GM12864 (cell line): ENCODE measurements at places on chromosomes 2 and 18.

GRCh38 chr2:8786463-8786862 is 51.0 kb downstream of the KIDINS220 start:
- DNase-seq = no peak

GRCh38 chr18:8990276-8991031 is 112.0 kb upstream of the NDUFV2 start:
- no peak for DNase-seq

GRCh38 chr2:128359841-128360240 is 41.2 kb upstream of the HS6ST1 start:
- no peak for DNase-seq

DNA sequence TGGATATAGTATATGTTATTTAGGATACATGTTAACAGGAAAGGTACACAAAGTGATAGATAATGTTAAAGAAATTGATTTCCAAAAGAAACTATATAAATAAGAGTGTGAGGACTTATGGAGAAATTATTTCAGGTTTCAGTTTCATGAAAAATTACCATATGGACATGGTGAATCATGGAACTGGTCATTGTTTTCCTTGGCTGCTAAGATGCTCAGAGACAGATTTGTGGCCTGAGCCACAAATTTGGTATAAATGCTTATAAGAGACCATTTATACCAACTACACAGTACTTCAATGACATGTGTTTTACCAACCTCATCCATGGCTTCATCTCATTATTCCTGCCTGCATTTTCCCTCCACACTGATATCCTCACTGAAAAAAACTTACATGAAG is 188.1 kb downstream of the FMNL2 start:
- DNase-seq = no peak

DNA sequence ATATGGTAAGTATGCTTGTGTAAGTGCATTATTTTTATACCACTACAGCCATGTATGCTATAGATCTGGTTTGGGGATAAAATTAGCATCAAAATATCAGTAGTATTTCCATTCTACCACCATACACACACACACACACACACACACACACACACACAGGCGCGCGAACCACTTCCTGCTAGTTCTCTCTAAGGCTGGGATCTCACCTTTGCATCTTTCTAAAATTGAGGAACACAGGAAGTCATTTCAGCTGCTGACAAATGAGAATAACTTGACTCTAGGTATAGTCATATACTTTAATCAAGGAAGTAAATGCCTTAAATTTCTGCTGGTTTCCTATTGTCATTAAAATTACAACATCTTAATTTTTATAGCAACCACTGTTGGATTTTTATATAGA is 72.5 kb downstream of the RBM43 start:
- DNase-seq = no peak

DNA sequence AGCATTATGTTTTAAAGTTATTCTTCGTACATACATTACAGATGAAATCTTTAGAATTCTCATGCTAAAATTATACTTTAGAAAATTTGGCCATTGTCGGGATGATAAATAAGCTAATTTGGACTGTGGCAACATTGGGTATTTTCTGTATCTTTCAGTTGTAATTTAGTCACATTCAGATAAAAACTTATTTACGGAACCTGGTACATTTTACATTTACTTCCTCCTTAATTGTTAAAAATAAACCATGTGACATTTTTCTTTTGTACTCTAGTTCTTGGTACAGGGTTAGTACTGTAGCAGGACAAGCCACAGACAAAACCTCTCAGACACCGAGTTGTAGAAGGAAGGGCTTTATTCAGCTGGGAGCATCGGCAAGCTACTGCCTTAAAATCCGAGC is 4.2 kb downstream of the CNDP2 start:
- no peak for DNase-seq

DNA sequence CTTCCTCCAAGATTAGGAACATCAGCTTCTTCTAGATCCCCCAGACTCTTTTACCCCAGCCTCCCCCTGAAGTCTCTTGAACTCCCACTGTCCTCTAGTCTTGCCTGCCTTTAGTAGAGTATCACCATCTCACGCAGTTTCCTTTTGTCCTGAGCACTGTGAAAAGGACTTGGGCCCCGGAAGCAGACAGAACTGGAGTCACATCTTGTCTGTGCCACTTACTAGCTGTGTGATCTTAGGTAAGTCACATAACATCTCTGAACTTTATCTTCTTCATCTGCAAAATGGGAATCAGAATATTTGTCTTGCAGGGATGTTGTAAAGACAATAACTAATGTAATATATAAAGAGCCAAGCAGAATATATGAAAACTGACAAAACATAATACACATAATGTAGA is 8.4 kb upstream of the TRABD2A start:
- DNase-seq = no peak

DNA sequence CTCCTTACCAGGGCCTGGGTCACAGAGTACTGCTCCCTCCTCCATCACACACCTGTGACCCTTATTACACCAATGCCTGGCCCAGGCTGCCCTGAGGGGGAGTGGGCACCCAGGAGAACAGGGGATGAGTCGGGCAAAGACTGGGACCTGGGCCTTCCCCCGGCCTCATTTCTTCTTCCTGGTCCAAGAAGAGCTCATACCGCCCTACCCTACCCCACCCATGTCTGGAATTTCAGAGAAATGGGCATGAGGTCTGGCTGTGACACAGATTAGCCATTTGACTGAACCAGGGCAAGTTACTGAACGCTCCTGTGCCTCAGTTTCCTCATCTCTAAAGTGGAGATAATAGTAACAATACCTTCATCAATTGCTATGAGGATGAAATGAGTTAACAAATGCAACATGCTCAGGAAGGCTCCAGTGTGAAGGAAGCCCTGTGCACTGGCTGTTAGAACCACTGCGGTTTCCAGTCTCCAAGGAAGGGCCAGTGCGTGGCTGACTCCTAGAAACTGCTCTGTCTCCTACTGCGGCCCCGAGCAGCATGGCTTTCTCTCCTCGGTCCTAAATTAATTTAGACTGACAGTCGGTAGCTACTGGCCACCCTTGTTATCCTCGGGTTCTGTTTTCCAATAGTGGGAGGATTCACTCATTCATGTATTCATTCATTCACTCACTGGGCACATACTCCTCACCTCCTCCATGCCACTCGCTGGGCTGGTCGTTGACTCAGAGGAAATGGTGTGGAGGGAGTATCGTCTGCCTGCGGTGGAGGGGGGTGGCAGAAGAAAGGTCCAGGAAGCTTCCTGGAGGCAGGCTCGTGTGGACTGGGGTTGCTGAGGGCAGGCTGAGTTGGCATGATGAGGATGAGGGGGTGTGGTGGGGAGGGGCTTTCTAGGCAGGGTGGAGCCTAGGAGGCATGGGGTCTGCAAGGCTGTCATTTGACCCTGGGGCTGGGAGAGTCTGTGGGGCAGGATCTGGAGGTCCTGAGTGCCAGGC is 175.6 kb downstream of the GLI2 start:
- no peak for DNase-seq

GRCh38 chr2:233489666-233490065 is 76.9 kb downstream of the USP40 start:
- no peak for DNase-seq

- DNase-seq = no peak
Observed at GRCh38 chr2:48007699-48008268, 101.5 kb upstream of the FBXO11 start.

DNA sequence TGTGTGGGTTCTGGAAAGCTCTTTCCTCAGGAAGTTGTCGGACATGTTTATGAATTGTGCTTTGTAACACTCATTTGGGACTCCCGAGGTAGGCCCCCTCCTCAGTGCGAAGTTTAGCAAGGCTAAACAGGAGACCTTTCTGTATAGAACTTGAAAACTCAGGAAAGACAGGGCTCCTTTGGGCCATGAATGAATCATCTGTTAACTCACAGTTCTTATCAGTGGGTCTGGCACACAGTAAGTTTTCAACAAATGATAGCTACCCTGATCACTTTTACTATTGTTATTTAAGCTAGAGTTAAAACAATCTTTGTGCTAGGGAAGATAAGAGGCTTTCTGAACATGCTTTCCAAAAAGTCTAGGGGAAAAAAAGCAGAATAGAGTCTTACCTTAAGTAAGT is 430.5 kb upstream of the ETAA1 start:
- no peak for DNase-seq

GRCh38 chr2:94984964-94985575 is 40.4 kb upstream of the MAL start:
- DNase-seq = no peak

- no peak for DNase-seq
Observed at GRCh38 chr18:70384181-70384790, 95.4 kb downstream of the SOCS6 start.

DNA sequence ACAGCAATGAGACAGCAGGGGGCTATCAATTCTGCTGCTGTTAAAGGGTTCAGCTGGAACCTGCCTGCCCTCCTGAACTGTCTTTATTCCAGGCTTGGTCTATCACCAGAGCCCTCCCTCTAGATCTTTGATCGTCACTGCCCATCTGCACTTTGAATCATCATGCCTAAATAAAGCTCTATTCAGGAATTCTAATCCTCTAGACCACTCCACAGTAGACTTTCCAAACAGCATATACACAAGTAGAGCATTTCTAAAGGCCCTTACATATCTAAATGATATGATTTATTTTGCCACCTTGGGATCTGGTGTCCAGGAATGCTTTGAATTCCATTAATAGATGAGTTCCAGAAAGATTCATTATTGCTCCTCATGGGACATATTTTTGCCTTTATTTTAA is 542.1 kb upstream of the SYT4 start:
- DNase-seq = no peak

GRCh38 chr2:64485961-64486360 is 32.0 kb downstream of the LGALSL start:
- DNase-seq = no peak

- no peak for DNase-seq
Observed at GRCh38 chr18:26255695-26256622, 29.7 kb downstream of the TAF4B start.

- no peak for DNase-seq
Observed at GRCh38 chr18:27948986-27949385, 227.9 kb downstream of the CDH2 start.

DNA sequence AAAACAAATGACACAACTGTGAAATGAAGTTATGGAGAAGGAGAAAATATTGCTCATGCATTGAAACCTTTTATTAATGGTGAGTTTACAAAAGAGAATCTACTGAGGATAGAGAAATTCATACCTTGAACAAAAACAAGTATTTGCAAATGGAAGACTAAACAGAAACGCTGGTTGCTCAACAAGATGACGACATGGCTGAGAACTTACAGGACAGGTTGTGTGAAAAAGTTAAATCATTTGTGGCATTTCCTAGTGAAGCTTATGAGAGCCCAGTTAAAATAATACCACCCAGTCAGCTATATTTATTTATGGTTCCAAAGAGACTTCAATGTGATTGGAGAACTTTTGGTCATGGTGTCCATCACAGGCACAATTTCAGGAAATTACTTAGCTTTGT is 148.6 kb upstream of the PKDCC start:
- DNase-seq = no peak

GRCh38 chr18:45232061-45232460 is 383.2 kb upstream of the SLC14A2 start:
- DNase-seq = no peak

DNA sequence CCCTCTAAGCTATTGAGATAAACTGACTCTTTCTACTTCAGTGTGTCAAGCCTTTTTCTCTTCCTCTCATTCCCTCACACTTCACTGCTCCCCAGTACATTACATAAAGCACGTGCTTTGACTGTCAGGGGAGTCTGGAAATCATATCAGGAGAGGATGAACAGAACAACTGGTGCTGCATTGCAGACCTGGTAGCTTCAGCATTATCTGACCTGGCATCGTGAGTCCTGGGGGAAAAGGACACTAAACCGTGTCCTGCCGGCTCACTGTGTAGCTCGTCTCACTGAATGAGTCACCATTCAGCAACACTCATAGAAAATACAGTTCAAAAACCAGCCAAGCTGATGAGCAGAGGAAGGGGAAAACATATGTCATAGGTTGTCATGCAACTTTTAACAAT is 108.5 kb upstream of the UNC80 start:
- DNase-seq = no peak

GRCh38 chr2:135825550-135826176 is 11.3 kb downstream of the LCT start:
- DNase-seq = no peak

GRCh38 chr2:165640247-165640929 is 153.7 kb downstream of the GALNT3 start:
- DNase-seq = no peak

DNA sequence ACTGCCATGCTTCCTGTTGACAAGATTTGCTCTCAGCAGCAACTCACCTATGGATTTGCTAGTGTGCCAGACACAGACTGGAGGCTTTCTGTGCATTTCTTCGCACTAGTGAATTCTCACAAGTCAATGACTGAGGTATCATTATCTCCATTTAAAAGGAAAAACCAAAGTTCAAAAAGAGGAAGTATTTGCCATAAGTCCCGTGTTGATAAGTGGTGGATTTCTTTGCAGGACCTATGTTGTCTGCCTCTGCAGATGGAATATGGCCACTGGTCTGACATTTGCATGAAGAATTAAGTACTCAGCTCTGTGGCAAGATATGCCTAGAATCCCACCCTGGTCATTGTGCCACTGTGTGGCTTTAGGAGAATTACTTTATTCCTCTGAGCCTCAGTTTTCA is 299.6 kb downstream of the PAX3 start:
- DNase-seq = no peak

GRCh38 chr2:172845028-172845630 is 109.5 kb downstream of the RAPGEF4 start:
- no peak for DNase-seq

- no peak for DNase-seq
Observed at GRCh38 chr2:2183176-2183575, 147.9 kb downstream of the MYT1L start.

DNA sequence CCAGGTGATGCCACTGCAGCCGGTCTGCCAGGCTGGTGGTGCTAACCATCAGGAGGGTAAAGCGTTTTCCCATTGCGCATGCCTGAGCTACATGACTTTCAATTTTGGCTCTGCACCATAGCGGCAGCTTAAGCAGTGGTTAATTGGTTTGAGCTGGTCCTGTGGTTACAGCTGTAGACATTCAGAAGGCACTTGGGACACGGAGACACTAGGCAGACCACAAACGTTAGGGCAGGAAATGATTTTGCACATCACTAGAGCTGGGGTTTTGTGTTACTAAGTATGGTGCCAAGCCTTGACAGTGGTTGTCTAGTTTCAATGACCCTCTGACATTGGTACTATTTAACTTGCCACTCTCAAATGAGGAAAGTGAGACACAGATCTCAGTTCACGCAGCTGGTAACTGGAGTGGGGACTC is 28.9 kb upstream of the CNOT11 start:
- DNase-seq = peak; percentile 86

GRCh38 chr2:176819306-176819705 is 393.3 kb upstream of the HNRNPA3 start:
- no peak for DNase-seq

DNA sequence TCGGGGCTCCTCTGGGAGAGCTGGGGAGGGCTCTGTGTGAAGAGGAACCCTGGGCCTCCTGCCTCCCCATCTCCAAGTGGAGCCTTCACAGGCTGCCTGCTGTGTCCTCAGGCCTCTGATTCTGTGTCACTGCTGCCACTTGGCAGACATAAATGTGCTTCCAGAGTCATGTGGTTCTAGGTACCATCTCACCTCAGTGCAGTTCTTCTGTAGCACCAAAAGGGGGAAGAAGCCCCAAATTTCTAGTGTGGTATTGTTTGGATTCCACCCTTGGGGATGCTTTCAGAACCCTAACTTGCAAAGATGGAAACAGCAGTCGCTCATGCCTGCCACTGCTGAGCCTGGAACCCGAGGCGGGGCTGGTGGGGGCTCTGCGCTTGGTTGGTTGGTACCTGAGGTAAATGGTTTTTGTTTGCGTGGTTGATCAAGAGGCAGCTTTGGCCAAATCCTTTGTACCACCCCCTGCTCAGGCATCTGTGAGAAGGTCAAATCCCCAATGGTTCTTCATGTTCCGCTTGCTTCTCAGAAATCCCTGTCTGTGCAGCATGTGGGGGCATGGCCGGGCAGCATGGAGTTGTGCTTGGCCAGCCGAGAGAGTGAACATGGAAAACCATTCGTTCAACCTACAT is 27.5 kb downstream of the COA5 start:
- no peak for DNase-seq
